SHP77 (cell line): ENCODE measurements at places on chromosomes 13 and 19.

DNA sequence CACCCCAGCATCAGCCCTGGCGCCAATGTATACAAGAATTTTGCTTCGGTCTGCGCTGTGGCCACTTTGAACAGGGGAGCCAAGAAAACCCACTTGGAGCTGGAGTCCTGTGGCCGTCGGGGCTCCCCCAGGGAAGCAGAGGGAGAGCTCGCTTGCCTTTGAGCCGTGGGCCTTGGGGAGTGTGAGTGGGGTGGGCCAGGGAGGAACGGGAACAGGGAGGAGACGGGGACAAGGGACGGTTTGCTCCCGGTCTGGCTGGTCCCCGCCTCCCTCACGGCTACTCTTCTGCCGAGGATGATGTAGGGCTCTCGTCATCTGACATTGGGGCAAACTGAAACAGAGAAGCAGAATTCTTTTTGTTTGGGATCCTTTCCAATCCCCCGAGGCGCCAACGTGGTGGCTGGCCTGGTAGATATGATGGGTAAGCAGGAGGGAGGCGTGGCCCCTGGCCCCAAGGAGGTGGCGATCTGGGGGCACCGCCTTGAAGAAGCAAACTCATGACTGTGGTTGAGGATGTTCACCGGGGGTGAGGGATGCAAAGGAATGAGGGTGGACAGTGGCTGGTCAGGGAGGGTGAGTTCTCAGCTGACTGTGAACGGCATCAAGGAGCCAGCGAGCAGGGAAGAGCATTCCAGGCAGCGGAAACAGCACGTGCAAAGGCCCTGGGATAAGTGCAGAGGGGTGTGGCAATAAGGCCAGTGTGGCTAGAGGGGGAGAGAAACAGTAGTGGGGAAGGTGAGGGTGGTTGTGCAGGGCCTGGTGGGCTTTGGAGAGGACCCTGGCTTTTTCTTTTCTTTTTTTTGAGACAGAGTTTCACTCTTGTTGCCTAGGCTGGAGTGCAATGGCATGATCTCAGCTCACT, 10.9 kb upstream of the SPC24 start:
- DNase-seq, result no peak

GRCh38 chr13:52125547-52125946, 3.3 kb downstream of the NEK5 start:
- no peak for DNase-seq

DNA sequence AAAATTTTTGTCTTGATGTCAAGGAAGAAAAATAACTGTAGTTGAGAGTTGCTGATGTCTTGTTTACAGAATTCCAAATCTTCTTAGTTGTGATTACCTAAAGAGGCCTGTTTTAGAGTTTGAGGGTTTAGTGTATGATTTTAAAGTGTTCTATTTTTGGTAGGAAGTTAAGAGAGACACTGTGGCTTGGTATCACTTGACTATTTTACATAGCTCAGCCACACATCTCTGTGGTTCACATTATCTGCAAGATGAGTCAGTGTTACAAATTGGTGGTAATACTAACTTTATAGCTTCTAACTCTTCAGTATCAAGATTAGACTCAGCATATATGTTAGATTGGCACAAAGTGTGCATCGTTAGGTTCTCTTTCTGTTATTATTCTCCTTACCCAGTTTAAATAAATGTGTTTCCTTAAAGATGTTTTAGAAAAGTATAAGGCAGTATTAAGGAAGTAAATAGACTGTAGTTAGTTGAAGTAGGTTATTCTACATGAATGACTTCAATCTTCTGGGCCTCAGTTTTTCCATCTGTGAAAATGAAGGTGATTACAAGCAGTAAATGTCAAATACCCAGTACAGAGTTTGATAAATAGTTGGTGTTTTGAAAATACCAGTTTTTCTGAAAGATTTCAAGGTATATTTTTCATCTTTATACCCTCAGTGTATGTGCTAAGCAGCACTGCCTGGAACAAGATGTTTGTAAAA, 33.4 kb downstream of the COG6 start:
- DNase-seq, result no peak

DNA sequence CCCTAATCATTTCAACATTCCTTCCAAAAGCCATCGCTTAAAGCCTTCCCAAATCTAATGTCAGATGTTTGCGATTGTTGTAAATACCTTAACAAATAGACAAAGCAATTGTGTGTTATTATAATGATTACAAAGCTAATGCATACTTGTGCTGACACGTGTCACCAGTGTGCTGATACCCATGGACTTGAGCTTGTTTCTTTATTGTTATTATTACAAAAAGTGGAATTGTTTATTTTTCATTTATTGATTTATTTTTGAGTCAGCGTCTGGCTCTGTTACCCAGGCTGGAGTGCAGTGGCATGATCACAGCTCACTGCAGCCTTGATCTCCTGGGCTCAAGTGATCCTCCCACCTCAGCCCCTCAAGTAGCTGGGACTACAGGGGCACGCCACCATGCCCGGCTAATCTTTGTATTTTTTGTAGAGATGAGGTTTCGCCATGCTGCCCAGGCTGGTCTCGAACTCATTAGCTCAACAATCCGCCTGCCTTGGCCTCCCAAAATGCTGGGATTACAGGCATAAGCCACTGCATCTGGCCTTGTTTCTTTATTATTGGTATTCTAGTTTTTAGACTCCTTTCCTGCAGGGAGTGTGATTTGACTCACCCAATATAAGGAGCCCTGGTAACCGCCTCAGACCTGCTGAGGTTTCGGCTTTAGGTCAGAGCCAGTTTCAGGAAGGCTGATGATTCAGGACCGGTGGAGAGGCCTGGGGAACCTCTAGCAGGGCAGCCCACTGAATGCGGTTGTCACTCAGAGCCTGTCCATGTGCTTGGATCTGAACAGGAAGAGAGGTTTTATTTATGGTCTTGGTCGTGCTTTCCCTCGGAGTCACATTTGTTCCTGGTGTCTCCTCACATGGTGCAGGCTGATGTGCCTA, 2.1 kb upstream of the FBXO17 start:
- DNase-seq, result no peak
